Smooth muscle cell of the umbilical artery (primary cell): ENCODE measurements at places on chromosomes 16 and 17. TPM values are rescaled to one million over a fixed set of nuclear protein-coding genes. Genes with fewer than 3 reads are reported as not detected.

GDPD1 gene
- 3.4 and 7.1 TPM in 2 replicates for total RNA-seq

KRTAP4-6 gene
- total RNA-seq = not detected in 2 replicates

CRISPLD2 gene
- total RNA-seq = 47.8 and 487 TPM in 2 replicates

CFAP20 gene
- total RNA-seq = 35.7 and 44.2 TPM in 2 replicates

CHST6 gene
- 4.5 and 6.2 TPM in 2 replicates for total RNA-seq

PPP1R27 gene
- 0.09 TPM in 1 of 2 replicates, not detected in the other for total RNA-seq

GNG13 gene
- total RNA-seq = not detected in 2 replicates

HSPB9 gene
- 0.14 TPM in 1 of 2 replicates, not detected in the other for total RNA-seq

KLHL36 gene
- 82.5 and 142 TPM in 2 replicates for total RNA-seq
